ENCODE measurements at places on chromosomes 12 and 14.

- no peak for DNase-seq
Observed at GRCh38 chr14:94547726-94548125, 13.5 kb upstream of the SERPINA4 start.

DNA sequence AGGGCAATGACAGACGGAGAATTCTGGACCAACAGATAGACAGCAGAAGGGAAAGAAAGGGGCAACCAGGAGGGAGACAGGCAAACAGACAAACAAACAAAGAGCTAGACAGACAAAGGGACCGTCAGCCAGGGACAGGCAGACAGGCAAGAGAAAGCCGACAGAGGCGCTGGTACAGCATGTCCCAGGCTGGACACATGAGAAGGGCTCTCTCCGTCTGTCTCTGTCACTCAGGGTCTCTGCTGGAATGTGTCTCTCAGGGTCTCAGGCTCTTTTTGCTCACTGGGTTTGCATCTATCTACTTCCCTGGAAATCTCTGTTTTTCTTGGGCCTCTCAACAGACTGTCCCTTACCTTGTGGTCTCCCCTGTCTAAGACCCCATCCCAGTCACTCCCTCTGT is 8.2 kb upstream of the SMUG1 start:
- DNase-seq = no peak

DNA sequence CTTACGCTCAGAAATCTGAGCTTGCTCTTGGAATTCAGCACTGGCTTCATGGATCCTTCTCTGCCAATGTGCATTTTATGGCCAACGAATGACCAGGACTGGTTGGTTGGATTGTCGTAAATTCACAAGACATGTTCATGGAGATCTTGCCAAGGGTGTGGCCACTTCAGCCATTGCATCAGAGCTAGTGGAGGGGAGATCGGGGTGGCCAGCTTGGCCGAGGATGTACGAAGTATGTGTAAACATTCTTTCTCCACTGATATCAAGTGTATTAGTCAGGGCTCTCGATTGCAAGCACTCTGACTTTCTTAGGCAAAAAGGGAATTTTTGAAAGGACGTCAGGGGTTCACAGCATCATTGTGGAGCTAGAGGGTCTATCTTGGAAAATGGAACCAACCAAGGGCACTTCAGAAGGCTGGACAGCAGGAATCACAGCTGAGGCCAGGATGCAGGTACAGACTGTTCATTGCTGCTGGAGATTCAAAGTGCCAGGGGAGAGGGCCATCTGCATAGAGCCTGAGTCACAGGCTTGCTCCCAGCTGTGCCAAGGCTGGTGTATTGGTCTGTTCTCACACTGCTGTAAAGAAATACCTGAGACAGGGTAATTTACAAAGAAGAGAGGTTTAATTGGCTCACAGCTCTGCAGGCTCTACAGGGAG is 32.9 kb upstream of the ADGRD1 start:
- DNase-seq = peak; percentile 52

GRCh38 chr14:72752034-72752412 is 141.9 kb downstream of the DPF3 start:
- no peak for DNase-seq

- no peak for DNase-seq
Observed at GRCh38 chr12:92414170-92415070, 268.8 kb upstream of the BTG1 start.

GRCh38 chr12:66667906-66668305 is 11.0 kb downstream of the GRIP1 start:
- DNase-seq = no peak

- peak; percentile 29 for DNase-seq
Observed at GRCh38 chr12:12327802-12328201, 22.2 kb downstream of the MANSC1 start.

GRCh38 chr12:105335856-105336255 is 5.4 kb downstream of the C12orf75 start:
- no peak for DNase-seq

DNA sequence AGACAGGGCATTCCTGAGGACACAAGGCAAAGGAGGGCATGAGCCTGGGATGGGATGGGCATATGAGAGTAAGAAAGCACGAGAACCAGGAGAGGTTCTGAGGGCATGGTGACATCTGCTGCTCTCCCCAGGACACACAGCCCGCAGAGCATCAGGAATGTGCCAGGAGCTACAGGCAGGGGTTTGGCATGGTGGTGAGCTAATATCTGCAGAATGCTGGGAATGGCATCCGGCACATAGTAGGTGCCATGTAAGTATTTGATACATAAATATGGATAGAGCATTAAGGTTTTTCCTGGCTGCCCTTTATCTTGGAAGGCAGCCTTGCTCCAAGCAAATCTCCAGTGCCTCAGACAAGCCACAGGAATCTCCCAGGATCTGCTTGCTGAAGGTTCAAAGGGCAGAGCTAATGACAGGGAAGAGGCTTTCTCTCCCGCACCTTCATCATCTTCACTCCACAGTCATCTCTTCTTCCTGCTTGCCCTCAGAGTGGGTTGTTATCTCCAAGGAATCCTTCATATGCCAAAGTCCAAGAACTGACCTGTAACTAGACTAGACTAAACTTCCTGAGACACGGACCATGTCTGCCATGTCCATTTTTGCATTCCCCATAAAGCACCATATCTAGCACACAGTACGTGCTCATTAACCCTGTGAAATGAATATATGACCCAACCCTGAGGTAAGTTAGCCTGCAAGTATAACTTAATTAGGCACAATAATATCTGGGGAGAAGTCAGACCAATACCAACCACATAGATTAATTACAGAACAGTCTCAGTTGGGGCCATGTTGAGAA is 62.0 kb upstream of the SCN8A start:
- DNase-seq = no peak

GRCh38 chr14:105286759-105287144 is 14.0 kb downstream of the BRF1 start:
- no peak for DNase-seq

- DNase-seq = no peak
Observed at GRCh38 chr14:68380329-68380741, 412.5 kb downstream of the ZFP36L1 start.

GRCh38 chr12:42541965-42542364 is 47.6 kb downstream of the PRICKLE1 start:
- no peak for DNase-seq

- no peak for DNase-seq
Observed at GRCh38 chr14:67514203-67514607, 18.9 kb upstream of the PLEKHH1 start.

GRCh38 chr12:11645391-11645790 is 4.1 kb upstream of the ETV6 start:
- no peak for DNase-seq

Data from GM04504 (cell line).